ENCODE measurements at places on chromosomes 2 and 18.

DNA sequence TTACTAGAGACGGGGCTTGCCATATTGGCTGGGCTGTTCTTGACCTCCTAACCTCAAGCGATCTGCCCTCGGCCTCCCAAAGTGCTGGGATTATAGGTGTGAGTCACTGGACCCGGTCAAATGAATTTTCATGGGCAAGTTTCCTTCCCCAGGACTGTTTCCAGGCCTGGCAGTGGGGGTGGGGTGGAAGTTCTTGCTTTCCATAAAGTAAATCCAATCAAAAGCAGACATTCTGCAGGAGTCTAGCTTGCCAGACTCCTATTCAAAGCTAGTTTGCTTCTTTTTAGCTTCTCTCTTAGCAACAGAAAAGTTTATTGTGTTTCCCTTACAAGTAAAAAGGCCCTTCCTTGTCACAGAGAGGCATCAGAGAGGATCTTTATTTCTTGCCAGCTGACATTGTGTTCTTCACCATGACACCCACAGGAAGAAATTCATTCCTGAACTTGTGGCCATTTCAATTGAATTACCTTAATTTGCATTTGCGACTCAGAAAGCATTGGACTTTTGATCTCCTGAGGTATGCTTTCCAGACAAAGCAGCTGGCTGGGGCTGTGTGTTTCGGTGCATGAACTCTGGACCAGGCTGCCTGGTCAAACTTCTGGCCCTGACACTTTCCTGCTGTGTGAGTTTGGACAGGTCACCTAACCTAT, 37.9 kb downstream of the LYPD1 start:
- no peak for DNase-seq

DNA sequence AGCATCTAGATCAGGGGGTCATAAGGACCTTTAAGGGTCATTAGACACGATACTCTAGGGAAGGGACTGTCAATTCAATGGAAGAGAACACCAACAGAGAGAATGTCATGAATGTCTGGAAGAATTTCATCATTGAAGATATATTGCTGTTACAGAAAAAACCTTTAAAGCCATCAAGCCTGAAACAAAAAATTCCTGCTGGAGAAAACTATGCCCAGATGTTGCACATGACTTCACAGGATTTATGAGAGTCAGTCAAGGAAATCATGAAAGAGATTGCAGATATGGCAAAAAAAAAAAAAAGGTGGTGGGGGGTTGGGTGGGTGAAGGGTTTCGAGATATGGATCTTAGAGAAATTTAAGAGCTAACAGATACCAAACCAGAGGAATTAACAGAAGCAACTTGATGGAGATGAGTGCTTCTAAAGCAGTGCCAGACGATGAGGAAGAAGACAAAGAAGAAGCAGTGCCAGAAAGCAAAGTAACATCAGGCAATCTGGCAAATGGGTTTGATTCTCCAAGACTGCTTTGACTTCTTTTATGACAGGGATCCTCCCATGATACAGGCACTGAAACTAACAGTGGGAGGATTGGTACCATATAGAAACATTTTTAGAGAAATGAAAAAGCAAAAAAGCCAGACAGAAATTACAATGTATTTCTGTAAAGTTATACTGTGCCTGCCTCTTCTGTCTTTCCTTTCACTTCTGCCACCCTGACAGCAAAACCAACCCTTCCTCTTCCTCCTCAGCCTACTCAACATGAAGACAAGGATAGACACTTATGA, 28.5 kb downstream of the MAP4K3 start:
- no peak for DNase-seq

- DNase-seq: no peak
These were observed 567.6 kb downstream of the PLCL1 start for GRCh38 chr2:198371921-198372543.

DNA sequence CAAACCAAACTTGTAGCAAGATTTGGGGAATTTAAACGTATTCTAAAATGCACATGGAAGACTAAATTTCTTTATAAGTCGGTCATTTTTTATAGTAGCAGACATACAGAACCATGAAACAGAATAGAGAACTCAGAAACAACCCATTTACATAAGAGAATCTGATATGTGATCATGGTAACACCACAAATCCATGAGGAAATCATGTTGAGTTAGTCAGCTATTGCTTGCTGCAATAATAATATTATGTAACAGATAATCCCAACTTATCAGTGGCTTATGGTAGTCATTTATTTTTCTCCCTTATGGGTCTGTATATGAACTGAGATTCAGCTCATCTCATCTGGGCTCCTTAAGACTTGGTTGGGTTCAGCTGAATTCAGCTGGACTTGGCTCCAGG, 103.4 kb upstream of the SERTAD2 start:
- DNase-seq: no peak

DNA sequence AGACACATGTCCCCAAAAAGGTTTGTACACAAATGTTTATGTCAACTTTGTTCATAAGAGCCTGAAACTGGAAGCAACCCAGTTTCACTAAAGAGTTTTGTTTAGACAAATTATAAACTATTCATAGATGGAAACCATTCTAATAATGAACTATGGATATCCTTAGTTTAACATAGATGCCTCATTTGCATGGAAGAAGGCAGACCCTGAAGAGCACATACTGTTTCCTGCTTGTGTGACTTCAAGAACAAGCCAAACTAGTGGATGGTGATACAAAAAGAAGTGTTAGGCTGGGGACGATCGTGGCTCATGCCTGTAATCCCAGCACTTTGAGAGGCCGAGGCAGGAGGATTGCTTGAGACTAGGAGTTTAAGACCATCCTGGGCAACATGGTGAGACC, 48.1 kb downstream of the ACOXL start:
- no peak for DNase-seq

- no peak for DNase-seq
These were observed 52.2 kb downstream of the NRP2 start for GRCh38 chr2:205734436-205735037.

DNA sequence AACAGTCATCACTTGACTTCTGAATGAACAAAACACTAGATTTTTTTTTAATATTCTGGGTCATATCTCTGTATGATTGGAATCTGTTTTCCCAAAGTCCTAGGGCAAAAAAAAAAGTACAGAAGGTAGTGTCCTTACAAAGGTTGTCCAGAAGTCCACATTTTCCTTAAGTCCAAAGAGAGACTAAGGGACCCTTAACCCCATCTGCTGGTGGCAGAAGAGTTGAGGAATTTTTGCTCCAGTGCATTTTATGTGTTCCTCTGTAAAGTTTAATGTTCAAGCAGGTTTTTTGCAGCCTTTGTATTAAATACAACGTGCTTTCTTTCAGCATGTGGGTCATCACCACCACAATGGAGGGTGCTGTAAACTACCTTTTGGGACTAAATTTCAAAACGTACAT, 215.9 kb downstream of the SP3 start:
- DNase-seq: no peak

GRCh38 chr2:151374436-151374835, 17.0 kb downstream of the TNFAIP6 start:
- DNase-seq: no peak
